ENCODE measurements at places on chromosomes 11 and 22. TPM values are rescaled to one million over a fixed set of nuclear protein-coding genes. Genes with fewer than 3 reads are reported as not detected.

The SPTBN2 gene
- 20.0 TPM for total RNA-seq

The APBB1 gene
- 29.2 TPM for total RNA-seq

The MIAT gene
- total RNA-seq = 0.22 TPM

The DCHS1 gene
- 46.2 TPM for total RNA-seq

Measured in lung microvascular endothelial cell (primary cell).